ENCODE measurements at places on chromosomes 13 and 19. TPM values are rescaled to one million over a fixed set of nuclear protein-coding genes. Genes with fewer than 3 reads are reported as not detected.

The C19orf18 gene
- 0.60 TPM for total RNA-seq

The OR7A10 gene
- total RNA-seq, result not detected

The SHC2 gene
- total RNA-seq, result 139 TPM

The GNG7 gene
- total RNA-seq, result 12.4 TPM

The CCDC97 gene
- total RNA-seq, result 26.2 TPM

The ZNF626 gene
- 21.8 TPM for total RNA-seq

The TMIGD2 gene
- total RNA-seq, result 0.98 TPM

The ATG4D gene
- 29.5 TPM for total RNA-seq

The LHB gene
- not detected for total RNA-seq

The ZNF71 gene
- 8.1 TPM for total RNA-seq

The KASH5 gene
- total RNA-seq, result not detected

The KLK12 gene
- total RNA-seq, result 0.78 TPM

The EPN1 gene
- 172 TPM for total RNA-seq

The ZNF460 gene
- 63.1 TPM for total RNA-seq

The ZNF433 gene
- total RNA-seq, result 7.7 TPM

The ZNF784 gene
- 13.0 TPM for total RNA-seq

The OR7D2 gene
- not detected for total RNA-seq

The CASP14 gene
- total RNA-seq, result not detected

The KLK1 gene
- total RNA-seq, result 1.5 TPM

The CABP5 gene
- total RNA-seq, result not detected

The FBXO27 gene
- 28.1 TPM for total RNA-seq

The URAD gene
- not detected for total RNA-seq

The CD70 gene
- not detected for total RNA-seq

The ZNF681 gene
- 4.0 TPM for total RNA-seq

The PCID2 gene
- total RNA-seq, result 35.0 TPM

The FAM216B gene
- total RNA-seq, result not detected

The CALR3 gene
- total RNA-seq, result not detected

The TPRX2 gene
- not detected for total RNA-seq

The ZNF582 gene
- total RNA-seq, result 8.3 TPM

The OR7A5 gene
- total RNA-seq, result not detected

The PIAS4 gene
- total RNA-seq, result 31.9 TPM

The PTGIR gene
- total RNA-seq, result 1.7 TPM

The SIGLEC8 gene
- 11.0 TPM for total RNA-seq

The NLRP11 gene
- total RNA-seq, result 0.17 TPM

The TUBGCP3 gene
- total RNA-seq, result 27.2 TPM

The USHBP1 gene
- 4.3 TPM for total RNA-seq

The ZNF154 gene
- 11.7 TPM for total RNA-seq

The KIR2DL3 gene
- total RNA-seq, result not detected

The MLNR gene
- total RNA-seq, result not detected

The RNF113B gene
- not detected for total RNA-seq

The CGB1 gene
- total RNA-seq, result not detected

The ZNF793 gene
- total RNA-seq, result 10.8 TPM

The TSPAN16 gene
- total RNA-seq, result not detected

The IRF3 gene
- 174 TPM for total RNA-seq

The FCER2 gene
- total RNA-seq, result 0.86 TPM

The ZNF878 gene
- total RNA-seq, result 0.17 TPM

The SHISA7 gene
- total RNA-seq, result not detected

The POGLUT2 gene
- 6.4 TPM for total RNA-seq

The ZNF418 gene
- 14.1 TPM for total RNA-seq

The ADM5 gene
- 1.3 TPM for total RNA-seq

Measured in mucosa of gallbladder (tissue), 1 donor.